D721Med (cell line): ENCODE measurements at places on chromosomes 12 and 14.

GRCh38 chr14:50321009-50321660 lies 9.0 kb downstream of the DMAC2L start:
- no peak for DNase-seq

DNA sequence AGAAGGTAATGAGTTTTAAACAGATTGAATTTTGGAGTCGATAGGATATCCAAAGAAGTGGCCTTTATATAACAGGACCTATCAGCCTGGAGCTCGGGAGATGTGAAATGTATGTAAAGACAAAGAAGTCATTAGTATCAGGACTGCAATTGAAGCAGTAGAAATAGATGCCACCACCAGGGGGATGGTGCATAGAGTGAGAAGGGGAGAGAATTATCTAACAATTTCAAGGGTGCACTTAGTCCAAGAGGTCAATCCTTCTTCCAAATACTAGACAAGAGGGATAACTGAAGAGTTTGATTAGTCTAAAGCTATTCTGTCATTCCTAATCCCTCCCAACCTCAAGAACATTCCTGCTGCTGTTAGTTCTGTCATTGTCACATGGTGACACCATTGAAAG lies 127.8 kb downstream of the CFAP54 start:
- DNase-seq = no peak

- DNase-seq = no peak
Measured at GRCh38 chr14:101876555-101876938, 87.8 kb upstream of the DYNC1H1 start.

DNA sequence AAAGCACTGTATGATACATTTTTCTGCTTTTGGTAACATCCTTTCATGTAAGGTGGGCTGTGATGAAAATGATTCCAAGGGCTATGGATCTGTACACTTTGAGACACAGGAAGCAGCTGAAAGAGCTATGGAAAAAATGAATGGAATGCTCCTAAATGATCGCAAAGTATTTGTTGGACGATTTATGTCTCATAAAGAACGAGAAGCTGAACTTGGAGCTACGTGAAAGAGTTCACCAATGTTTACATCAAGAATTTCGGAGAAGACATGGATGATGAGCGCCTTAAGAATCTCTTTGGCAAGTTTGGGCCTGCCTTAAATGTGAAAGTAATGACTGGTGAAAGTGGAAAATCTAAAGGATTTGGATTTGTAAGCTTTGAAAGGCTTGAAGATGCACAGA lies 22.1 kb upstream of the SRGAP1 start:
- DNase-seq = no peak

- DNase-seq = no peak
Measured at GRCh38 chr12:64813723-64814122, 10.7 kb upstream of the TBC1D30 start.

- DNase-seq = no peak
Measured at GRCh38 chr12:1305063-1305434, 289.3 kb downstream of the FBXL14 start.

- no peak for DNase-seq
Measured at GRCh38 chr14:104287301-104288009, 149.1 kb downstream of the KIF26A start.

- no peak for DNase-seq
Measured at GRCh38 chr12:4242595-4242994, 31.0 kb upstream of the CCND2 start.

DNA sequence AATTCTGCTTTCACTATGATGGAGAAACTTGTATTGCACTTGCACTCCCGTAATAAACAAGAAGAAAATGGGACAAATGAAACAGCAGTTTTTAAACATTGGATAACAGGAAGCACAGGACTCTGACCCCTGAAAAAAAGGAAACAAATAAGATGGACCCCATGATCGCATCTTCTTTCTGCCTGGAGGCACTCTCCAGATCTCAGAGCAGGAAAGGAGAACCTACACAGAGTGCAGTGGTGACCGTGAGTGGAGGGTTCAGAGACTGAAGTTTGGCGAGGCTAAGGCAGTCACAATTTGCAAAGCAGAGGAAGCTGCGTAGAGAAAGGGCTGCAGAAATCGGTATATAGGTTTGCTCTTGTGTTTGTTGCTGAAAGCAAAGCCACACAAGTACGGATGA lies 6.1 kb upstream of the FGF6 start:
- no peak for DNase-seq

GRCh38 chr14:103828315-103828967 lies 18.9 kb downstream of the PPP1R13B start:
- DNase-seq = no peak

GRCh38 chr12:16610743-16611142 lies 4.8 kb upstream of the LMO3 start:
- no peak for DNase-seq

GRCh38 chr12:82029936-82030335 lies 270.8 kb upstream of the PPFIA2 start:
- DNase-seq = no peak

- no peak for DNase-seq
Measured at GRCh38 chr12:116709768-116710167, 28.1 kb downstream of the SPRING1 start.

DNA sequence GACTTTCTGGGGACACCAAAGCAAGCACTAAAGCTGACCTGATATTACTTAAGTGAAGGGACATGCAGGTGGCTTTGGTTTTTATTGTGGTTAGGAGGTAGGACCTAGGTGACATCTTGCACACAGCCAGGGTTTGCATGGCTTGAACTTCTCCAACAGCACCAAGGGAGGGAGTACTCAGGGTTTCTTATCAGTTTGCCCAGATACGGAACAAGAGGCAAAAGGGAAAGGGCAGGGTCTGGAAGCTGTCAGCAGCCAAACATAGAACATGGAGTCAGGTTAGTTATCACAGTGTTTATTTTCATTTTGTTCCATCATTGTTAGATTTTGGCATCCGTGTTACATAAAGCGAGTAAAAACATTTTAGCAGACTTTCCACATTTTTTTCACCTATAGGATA lies 186.3 kb upstream of the CLEC14A start:
- DNase-seq = no peak

DNA sequence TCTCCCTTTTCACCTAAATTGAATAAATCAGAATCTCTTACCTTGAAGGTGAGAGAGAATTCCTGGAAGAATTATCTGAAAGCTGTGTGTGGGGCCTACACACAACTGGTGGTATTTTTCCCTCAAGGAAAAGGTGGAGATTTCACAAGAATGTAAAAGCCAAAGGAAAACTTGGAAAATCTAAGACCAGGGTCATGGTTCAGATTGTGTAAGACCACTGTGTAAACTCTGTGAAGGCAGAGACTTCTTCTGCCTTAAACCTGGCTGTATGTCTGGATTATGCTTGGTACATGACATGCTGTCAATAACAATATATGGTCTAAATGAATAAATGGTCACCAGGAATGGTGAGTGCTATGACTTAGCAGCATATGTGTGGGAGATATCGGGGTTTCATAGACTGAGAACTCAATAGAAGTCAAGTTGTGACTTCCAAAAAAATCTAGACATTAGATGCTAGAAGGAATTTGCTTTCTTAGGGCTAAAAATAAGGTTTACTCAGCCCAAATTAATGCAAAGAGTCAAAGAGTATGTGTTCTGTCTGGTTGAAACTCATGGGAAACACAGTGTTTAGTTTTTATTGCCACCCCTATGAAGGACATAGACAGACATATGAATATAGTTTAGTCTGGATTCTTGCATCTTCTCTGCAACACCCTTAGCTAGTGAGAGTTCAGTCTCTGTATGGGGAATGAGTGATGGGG lies 163.7 kb downstream of the SNAPC1 start:
- no peak for DNase-seq

GRCh38 chr14:68145036-68145435 lies 325.5 kb downstream of the RAD51B start:
- no peak for DNase-seq

- DNase-seq = no peak
Measured at GRCh38 chr12:11758510-11759493, 109.3 kb downstream of the ETV6 start.
